ENCODE measurements at places on chromosomes 7 and 10.

DNA sequence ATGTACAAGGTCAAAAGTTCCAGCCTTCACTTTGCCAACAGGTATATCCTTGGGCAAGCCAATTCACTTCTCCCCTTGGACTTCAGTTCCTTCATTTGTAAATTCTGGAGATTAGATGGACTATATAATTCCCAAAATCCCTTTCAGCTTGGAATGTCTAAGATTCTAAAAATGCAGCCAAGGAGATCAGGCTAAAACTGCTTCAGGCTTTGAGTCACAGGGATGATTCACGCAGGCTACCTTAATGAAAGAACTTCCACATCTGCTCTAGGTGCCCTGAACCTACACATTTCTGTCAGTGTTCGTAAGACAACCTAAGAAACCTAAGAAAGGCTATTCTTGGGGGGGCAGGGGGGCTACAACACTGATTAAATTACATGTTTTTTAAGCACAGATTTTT is 7.1 kb downstream of the CPVL start:
- DNase-seq: no peak

- DNase-seq: no peak
Observed at GRCh38 chr7:150820148-150820547, 19.6 kb downstream of the TMEM176A start.

GRCh38 chr7:17401791-17402627 is 103.6 kb downstream of the AHR start:
- DNase-seq: no peak

DNA sequence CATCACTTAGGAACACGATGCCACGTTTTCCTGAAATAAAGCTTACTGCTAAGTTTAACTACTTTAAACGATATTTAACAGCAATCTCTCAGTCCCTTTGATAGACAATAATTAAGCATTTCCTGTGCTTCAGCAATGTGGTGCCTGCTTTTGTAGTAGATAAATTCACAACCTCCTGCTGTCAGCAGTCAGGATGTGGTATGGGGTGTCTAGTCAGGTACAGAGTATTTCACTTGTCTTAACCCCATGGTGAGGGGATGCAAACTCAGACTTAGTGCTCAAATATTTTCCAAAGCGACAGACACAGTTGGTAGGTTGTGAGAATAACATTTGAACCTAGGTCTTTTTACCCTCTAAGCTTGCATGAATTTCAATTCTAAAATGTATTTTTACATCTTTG is 526.2 kb upstream of the PFKP start:
- DNase-seq: no peak

DNA sequence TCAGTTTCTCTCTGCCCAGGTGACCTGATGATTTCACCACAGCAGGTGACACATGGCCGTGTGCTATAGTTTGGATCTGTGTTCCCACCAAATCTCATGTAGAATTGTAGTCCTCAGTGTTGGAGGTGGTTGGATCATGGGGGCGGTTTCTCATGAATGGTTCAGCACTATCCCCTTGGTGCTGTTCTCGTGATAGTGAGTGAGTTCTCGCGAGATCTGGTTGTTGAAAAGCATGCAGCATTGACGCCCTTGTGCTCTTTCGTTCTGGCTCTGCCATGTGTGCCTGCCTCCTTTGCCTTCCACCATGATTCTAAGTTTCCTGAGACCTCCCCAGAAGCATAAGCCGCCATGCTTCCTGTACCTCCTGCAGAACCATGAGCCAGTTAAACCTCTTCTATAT is 85.2 kb upstream of the C1QL3 start:
- no peak for DNase-seq

DNA sequence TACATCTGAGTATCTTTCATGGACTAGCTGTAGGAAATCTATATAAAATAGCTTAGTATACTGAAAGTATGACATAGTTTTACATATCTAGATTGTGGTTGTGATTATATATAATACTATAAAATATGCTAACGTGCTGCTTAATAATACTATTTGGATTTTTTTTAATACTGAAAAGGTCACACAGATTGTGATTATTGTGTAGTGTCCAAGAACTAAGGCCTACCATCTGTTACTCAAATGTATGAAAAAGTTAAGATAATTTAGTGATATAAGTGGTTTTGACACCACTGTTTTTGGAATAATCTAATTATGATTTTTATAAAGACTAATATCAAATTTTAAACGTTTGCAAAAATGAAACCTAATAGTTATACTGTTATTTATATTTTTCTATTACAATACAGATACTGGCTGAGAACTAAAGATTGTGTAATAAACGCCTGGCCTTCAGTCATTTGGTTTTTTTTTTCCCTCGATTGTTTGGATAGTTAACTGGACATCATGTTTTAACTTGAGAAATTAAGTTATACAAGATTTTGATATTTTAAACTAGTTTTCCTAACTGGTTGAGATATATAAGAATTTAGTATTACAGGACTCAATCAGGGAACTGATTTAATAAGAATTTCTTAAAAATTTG is 12.6 kb downstream of the PTEN start:
- no peak for DNase-seq

DNA sequence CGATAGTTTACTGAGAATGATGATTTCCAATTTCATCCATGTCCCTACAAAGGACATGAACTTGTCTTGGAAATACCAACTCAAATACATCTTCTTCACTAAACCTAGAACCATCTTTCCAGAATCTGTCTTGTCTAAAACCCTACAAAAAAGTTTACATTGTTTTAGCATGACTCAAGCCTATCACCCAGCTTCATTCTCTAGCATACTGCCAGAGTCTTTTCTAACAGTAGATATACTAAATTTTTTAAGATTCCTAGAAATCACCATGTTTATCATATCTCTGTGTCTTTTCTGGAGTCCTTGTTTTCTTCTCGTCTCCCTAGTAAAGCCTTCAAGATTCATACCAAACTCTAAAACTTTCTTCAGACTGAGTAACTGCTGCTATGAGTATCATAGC is 129.7 kb downstream of the SEMA3E start:
- no peak for DNase-seq

GRCh38 chr7:112358513-112358912 is 91.7 kb upstream of the IFRD1 start:
- DNase-seq: no peak

GRCh38 chr10:125795128-125795527 is 19.5 kb upstream of the MMP21 start:
- DNase-seq: no peak

GRCh38 chr7:44377681-44378421 is 52.5 kb upstream of the CAMK2B start:
- DNase-seq: no peak

DNA sequence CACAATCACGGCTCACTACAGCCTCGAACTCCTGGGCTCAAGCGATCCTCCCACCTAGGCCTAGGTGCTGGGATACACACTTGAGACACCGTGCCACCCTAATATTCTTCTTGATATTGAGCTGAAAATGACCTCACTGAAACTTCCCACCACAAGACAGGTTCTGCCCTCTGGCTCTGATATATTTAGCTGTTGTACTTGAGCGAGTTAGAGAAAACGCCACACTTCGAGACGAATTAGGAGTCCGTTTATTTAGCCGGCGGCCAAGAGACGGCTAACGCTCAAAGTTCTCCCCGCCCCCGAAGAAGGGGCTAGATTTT is 17.9 kb downstream of the ZC3HAV1 start:
- DNase-seq: no peak

DNA sequence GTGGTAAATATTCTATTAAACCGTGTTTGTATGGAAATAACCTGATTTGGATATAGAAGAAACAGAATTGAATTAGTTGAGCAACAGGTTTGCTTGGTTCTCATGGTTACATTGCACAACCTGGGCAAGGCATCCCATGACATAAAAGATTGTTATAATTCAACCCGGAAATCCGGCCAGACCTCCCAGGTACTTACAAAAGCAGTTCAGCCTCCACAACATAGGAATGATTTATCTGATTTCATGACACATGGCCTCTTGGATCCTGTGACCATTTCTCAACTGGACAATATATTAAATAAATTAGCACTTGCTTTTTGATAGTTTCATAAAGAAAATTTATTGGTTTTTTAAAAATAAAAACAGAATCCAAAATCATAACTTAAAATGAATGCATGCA is 55.1 kb upstream of the PTPN12 start:
- no peak for DNase-seq

GRCh38 chr7:13151978-13152377 is 464.5 kb downstream of the ARL4A start:
- no peak for DNase-seq

- DNase-seq: no peak
Observed at GRCh38 chr7:25031007-25031406, 51.0 kb upstream of the OSBPL3 start.

DNA sequence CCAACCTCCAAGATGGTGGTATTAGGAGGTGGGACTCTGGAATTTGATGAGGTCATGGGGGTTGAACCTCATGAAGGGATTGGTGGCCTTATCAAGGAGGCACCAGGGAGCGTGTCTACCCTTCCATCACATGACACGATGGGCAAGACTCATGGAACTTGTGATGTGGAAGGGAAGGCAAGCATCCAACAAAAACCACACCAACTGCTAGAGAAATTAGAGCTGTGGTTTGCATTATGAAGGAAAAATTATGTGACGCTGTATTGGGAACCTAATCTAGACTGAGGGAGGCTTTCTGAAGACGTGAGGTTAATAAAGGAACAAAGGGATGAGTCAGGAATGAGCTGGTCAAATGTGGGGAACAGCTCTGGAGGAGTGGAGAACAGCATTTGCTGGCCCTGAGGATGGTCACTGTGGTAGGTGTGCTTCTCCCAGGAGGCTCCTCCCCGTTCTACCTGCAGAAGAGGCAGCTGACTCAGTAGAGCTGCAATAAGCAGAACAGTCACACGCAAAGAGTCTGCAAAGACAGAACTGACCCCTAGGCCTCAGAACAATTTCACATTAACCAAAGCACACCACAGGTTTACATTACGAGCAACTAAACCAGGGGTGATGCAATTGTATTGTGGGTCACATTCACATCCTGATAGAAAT is 236.6 kb upstream of the GRB10 start:
- no peak for DNase-seq

- DNase-seq: no peak
Observed at GRCh38 chr7:77657427-77658224, 38.6 kb upstream of the RSBN1L start.

GRCh38 chr10:30000802-30001571 is 58.4 kb downstream of the JCAD start:
- DNase-seq: no peak

DNA sequence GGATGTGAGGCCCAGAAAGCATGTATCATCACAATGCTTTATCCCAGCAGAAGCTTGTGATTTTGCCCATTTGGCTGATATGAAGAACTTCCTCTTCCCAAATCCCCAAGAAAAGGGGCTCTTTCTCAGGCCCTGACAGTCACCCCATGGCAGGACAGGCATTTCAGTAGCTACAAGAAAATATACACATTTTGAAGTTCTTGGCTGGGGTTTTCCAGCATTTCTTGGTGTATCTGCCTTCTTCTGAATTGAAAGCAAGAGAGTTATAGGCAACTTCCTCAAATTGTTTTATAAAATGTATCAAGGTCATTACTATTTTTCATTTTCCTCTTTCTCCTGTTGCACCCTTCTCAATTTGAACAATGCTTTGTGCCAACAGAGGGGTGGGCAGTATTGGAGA is 63.3 kb upstream of the PDLIM1 start:
- DNase-seq: no peak

DNA sequence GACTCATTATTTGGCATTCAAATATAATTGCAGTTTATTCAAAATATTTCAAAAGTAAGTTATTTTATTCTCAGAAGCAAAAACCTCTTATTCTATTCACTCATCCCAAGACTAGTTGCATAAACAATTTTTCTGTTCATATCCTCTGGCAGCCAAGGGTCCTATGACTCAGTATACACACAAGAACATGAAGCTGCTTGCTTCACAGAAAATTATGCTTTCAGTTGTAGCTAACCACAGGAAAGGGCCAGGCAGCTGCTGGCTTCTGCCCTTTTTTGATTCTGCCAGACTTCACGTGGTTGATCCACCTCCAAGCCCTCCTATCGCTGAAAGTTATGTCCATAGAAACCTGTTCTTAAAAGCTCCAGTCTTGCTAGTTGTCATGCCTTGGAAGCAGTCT is 108.8 kb downstream of the ABCA13 start:
- DNase-seq: no peak

GRCh38 chr7:152522571-152523067 is 86.8 kb upstream of the KMT2C start:
- DNase-seq: no peak

DNA sequence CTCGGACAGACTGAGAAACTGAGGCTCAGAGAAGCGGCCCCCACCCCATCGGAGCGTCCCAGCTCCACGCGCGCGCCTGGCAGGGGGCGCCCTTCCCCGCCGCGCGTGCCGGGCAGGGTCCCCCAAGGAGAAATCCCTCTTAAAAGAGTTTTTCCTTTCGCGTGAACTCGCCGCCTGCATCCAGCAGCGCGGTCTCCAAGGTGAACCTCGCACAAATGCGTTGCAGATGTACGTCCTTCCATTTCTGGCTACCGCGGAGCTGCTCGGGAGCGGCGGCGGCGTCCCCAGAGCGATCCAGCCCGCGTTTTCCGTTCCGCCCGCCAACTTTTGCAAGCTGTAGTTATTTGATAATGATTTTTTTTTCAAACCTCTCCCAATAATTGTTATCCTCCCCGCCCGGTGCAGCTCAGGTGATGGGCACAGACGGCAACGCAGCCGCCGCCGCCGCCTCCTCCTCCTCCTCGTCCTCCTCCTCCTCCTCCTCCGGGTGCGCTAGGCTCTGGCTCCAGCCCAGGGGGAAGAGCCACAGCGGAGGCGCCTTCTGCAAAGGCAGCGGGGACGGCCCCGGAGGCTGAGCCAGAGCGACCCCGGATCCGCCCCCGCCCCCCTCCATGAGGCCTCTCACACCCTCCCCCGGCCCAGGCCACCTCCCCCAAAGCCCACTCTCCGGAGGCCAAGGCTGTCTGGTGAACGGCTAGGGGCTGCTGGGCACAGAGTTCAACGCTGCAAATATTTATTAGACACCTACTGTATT is 74.0 kb upstream of the CUX1 start:
- no peak for DNase-seq

DNA sequence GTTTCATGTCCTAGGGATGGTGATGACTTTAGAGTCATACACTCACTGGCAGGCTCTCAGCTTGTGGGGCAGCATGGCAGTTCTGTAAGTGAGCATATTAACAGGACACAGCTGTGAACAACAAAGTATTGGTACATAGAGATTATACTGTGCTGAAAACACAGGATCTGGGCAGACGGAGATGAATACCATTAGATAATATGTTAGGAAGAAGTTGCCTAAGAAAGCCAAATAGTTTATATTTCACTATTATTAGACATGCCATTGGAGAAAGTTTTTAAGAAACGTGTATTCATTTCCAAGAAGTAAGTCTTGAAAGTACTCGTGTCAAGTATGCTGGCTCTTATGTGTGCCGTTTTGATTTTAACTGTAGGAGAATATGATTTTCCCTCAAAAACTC is 274.5 kb downstream of the INHBA start:
- no peak for DNase-seq

GRCh38 chr10:120327675-120328074 is 129.4 kb upstream of the PLPP4 start:
- DNase-seq: peak; percentile 1

GRCh38 chr7:22350466-22351328 is 6.3 kb downstream of the RAPGEF5 start:
- no peak for DNase-seq

All from NCI-H1417 treated with DMSO at 0.1 percent for 48 hours (cell line).